Peyer's patch (tissue), 4 donors: ENCODE measurements at places on chromosomes 5 and 9. TPM values are rescaled to one million over a fixed set of nuclear protein-coding genes. Genes with fewer than 3 reads are reported as not detected.

GRCh38 chr9:16871336-16872151 lies 1.1 kb upstream of the BNC2 start:
- no peak for DNase-seq

DNA sequence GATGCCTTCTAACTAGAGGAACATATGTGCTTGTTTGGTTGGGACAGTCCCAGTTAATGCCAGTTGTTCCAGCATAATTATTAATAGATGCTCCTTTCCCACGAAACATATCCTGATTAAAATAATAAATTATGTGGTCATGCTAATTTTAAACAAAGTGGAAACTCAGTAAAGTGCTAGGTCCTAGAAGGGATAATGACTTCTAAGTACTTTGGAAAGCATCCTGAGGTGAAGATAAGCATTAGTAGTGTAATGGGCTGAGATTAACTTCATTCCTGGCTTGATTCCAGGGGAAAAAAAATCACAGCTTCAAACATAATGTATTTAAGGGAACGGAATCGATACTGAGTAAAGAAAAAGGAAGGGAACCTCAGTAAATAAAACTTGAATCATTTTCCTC lies 213.7 kb upstream of the SNX2 start:
- no peak for DNase-seq

DNA sequence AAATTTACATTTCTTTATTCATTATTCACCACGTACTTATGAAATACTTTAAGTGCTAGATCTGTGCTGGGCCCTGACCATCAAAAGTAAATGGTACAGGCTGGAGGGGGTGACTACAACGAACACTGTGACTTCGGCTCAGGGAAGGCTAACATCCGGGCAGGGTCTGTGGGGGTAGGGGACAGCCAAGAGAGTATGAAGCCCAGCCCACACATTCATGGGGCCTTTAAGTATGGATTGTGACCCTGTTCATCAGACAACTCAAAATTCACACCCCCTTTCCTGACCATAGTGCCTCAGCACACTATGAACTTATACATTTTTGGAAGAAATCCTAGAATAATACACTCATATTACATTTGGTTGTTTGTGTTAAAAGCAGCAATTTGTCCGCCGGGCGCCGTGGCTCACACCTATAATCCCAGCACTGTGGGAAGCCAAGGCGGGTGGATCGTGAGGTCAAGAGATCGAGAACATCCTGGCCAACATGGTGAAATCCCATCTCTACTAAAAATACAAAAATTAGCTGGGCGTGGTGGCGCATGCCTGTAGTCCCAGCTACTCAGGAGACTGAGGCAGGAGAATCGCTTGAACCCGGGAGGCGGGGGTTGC lies 33.3 kb downstream of the MORN5 start:
- no peak for DNase-seq

GRCh38 chr5:109690975-109691574 lies 1.3 kb downstream of the MAN2A1 start:
- peak; percentile 77 for DNase-seq

DNA sequence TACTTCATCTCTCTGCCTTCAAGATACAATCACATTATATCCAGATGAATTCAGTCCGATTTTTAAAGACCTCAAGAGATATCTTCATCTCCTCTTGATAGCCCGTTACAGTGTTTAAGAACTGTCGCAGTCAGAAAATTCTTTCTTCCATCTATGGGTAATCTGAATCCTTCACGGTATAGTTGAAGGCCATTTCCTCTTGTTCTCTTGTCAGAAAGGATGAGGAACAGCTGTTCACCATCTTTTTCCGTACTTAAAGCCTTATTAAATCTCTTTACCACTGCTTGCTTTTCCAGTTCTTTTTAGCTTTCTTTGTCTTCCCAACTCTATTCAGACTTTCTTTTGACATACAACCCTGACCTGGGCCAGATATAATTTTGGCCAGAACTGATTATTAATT lies 121.8 kb downstream of the XRCC4 start:
- DNase-seq, result no peak

The GRIN3A gene
- 0.27 TPM for total RNA-seq

The FBP1 gene
- 56.1 TPM for total RNA-seq
